Panc1 (cell line): ENCODE measurements at places on chromosomes 3 and 15. TPM values are rescaled to one million over a fixed set of nuclear protein-coding genes. Genes with fewer than 3 reads are reported as not detected.

- no peak for DNase-seq
- H3K27ac ChIP-seq = no peak overlapping the region
- no peaks in the 10 kb centered on the region for H3K4me1 ChIP-seq
- H3K36me3 ChIP-seq = no peaks in the 10 kb centered on the region
- H3K4me3 ChIP-seq = no peak overlapping the region
- no peaks in the 10 kb centered on the region for H3K27me3 ChIP-seq
Measured at GRCh38 chr15:56410721-56411120, 45.5 kb downstream of the TEX9 start.

GRCh38 chr3:17183951-17184550 lies 299.3 kb downstream of the PLCL2 start:
- H3K27me3 ChIP-seq = no peaks in the 10 kb centered on the region
- no peak for DNase-seq
- no peak overlapping the region for H3K4me3 ChIP-seq
- H3K27ac ChIP-seq = no peak overlapping the region

CILP gene
- 0.08 TPM for total RNA-seq

FEZF2 gene
- total RNA-seq = not detected

SLC27A2 gene
- total RNA-seq = 0.18 TPM

ZCWPW2 gene
- 0.82 TPM for total RNA-seq
